ENCODE measurements at places on chromosomes 12 and 14.

DNA sequence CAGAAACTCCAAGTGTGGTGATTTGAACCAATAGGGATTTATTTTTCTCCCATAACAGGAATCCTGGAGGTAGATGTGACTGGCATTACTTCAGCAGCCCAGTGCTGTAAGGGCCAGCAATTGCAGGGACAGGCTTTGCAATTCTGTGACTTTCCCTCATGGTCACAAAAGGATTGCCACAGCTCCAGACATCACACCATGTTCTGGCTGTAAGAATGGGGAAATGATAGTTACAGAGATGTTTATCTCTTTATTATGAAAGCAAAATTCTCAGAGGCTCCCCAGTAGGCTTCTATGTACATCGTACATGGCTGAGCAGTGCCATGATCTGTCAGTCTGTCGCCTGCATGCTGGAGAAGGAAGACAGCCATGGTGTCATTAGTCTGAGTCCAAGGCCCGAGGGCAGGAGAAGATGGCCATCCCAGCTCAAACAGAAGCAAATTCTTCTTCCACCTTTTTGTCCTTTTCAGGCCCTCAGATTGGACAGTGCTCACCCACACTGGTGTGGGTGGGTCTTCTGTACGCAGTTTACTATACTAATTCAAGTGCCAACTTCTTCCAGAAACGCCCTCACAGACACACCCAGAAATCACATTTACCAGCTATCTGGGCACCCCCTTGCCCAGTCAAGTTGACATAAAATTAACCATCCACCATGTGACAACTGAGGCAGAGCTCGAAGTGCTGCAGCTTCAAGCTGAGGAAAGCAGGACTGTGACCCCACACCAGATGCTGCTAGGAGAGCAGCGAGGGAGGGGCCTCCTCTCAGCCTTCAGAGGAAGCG lies 17.2 kb downstream of the ZBTB42 start:
- no peak for DNase-seq

DNA sequence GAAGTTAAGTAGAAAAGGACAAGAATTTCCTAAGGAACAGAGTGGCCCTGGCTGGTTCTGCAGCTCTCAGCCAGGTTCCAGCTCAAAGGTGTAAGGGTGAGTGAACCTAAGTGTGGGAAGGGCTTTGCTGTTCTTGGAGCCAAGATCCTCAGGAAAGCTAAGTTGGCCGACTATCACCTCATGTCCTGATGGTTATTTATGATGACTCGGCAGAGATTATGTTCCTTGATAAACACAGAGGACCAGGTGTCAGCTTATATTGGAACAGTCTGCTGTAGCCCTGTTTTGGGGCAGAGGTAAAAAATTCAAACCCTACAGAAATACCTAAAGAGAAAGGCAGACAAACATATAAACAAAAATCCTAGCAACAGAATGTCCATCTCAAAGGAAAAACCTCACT lies 128.5 kb downstream of the TBX3 start:
- no peak for DNase-seq

GRCh38 chr14:100020629-100021028 lies 44.6 kb upstream of the EVL start:
- DNase-seq = no peak

- DNase-seq = no peak
Observed at GRCh38 chr14:70887207-70887681, 20.0 kb upstream of the PCNX1 start.

- no peak for DNase-seq
Observed at GRCh38 chr14:40909906-40910305, 696.8 kb upstream of the LRFN5 start.

- DNase-seq = no peak
Observed at GRCh38 chr12:131574395-131574771, 136.5 kb upstream of the SFSWAP start.

Data from stimulated activated CD4-positive, alpha-beta T cell treated with anti-CD3 and anti-CD28 coated beads, Interleukin-15, amount 100 ng/mL, for 24 hours (primary cell).